ENCODE measurements at places on chromosomes 13 and 19.

DNA sequence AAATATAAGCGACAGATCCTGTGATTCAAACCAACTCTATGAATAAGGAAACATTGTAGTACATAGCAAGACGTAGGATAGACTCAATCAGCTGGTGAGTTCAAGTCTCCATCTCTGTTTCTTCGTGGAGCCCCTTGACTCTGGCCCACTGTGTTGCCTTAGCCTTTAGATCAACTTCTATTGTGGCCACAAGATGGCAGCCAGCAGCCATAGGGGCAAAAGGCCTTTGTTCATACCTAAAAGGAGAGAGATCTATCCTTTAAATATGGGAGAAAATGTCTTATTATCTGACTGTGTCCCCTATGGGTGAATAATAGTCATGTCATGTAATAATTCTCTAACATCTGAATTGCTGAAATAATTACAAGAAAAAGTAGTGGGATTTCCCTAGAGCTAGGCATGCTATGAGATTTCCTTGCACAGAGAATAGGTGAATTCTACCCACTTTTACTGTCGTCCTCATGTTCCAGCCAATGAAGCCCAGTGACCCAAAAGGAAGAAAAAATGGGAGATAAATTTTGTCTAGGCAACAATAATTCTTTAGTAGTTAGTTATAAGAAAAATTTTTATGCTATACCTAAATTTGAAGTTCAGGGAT, 129.4 kb downstream of the PCDH20 start:
- H3K27ac ChIP-seq, result no peak overlapping the region
- no peak for DNase-seq
- H3K36me3 ChIP-seq, result no peaks in the 10 kb centered on the region
- H3K27me3 ChIP-seq, result no peaks in the 10 kb centered on the region

GRCh38 chr13:21529146-21529893, 70.2 kb upstream of the ZDHHC20 start:
- no peaks in the 10 kb centered on the region for H3K36me3 ChIP-seq
- no peaks in the 10 kb centered on the region for H3K4me1 ChIP-seq
- H3K27ac ChIP-seq, result no peak overlapping the region
- H3K27me3 ChIP-seq, result no peaks in the 10 kb centered on the region
- no peak for DNase-seq
- H3K4me3 ChIP-seq, result no peak overlapping the region

- H3K27me3 ChIP-seq, result no peaks in the 10 kb centered on the region
- peaks cover 28% of the 10 kb centered on the region for H3K36me3 ChIP-seq
- H3K27ac ChIP-seq, result peak overlapping the region; percentile 90
- H3K4me1 ChIP-seq, result peaks cover 34% of the 10 kb centered on the region
Measured at GRCh38 chr19:40612831-40613689, 11.9 kb downstream of the LTBP4 start.

GRCh38 chr13:39956036-39956435, 300.6 kb downstream of the COG6 start:
- H3K4me1 ChIP-seq, result no peaks in the 10 kb centered on the region
- no peaks in the 10 kb centered on the region for H3K27me3 ChIP-seq
- no peaks in the 10 kb centered on the region for H3K36me3 ChIP-seq
- no peak overlapping the region for H3K4me3 ChIP-seq

All from esophagus squamous epithelium (tissue), 5 donors.